Femur (tissue), 1 donor: ENCODE measurements at places on chromosomes 12 and 14.
A peak's percentile ranks its signal among the peaks of the same experiment; 100 is the strongest.

DNA sequence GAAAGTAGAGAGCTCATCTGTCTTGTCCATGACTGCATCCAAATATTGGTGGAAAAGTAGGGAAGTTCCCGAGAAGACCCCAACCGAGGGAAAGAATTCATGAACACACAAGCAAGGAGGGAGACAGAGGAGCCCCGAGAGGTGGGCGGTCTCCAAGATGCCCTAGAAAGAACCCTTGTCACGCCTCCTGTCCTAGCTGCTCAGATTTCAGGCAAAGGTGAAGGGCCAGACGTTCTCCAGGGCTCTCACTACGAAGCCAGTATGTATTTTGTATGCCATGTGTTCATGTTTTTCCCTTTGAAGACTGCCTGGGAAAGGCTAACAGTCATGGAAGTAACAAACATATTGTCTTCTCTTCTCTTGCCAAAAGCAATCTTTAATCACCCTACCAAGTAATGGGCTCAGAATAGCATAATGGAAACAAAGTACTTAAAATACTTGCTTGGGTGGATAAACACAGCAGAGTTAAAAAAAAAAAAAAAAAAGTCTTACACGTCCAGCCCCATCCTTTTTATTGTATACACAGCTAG is 99.2 kb upstream of the TBX3 start:
- no peak for DNase-seq

GRCh38 chr14:71686677-71687076 is 245.6 kb upstream of the RGS6 start:
- no peak for DNase-seq

DNA sequence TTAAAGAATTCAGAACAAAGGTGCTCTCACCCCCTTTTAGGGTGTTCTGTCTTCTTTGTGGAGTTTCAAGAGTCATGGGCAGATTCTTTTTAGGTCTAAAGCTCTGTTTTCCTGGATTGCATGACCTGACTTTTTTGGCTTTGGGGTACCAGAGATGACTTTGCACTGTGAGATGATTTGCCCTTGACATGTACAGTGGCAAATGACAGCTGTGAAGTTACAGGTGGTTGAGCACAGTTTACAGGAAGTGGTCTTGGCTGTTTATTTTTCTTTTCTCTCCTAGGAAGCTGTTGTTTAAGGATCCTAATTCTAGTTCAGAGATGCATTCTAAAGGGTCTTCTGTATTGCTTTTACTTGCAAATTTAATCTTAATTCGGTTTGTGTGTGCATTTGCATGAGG is 83.8 kb upstream of the METAP2 start:
- no peak for DNase-seq

GRCh38 chr12:121673013-121673511 is 3.6 kb upstream of the MORN3 start:
- peak; percentile 81 for DNase-seq
